NCI-H2081 treated with DMSO at 0.1 percent for 48 hours (cell line): ENCODE measurements at places on chromosomes 2 and 18.

DNA sequence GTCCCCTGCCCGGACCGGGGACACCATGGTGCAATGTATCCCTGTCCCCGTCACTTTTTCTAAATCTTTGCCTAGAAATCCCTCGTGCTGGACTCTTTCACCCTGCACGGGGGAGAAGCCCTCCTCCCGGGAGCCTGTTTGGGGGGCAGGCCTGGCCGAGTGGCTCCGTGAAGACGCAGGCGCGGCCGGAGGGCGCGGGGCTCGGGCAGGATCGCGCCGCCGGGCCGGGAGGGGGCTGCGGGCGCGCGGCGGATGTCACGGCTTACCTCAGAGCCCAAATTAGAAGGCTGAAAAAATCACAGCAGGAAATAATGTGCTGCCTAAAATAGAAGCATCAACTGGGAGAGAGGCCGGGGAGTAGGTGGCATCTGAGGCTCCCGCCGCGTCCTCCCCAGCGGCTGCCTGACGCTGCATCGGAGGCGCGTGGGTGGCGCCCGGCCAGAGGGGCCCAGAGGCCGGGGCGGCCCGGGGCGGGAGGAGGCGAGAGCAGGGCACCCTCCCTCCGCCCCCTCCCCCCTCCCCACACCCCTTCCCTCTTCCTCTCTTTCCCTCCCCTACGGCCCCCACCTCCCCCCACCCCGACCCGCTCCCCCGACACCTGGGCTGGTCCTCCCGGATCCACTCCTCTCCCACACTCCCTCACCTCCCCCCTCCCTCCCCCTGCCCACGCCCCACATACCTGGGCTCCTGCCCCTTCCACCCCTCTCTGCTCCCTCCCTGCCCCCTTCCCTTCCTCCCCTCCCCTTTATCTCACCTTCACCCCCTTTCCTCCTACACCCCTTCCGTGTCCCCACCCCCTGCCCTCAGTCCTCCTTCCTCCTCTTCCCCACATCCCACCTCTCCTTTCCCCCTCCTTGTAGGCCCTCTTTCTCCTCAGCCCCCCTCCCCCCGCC is 51.9 kb downstream of the SLC4A1AP start:
- DNase-seq: no peak

DNA sequence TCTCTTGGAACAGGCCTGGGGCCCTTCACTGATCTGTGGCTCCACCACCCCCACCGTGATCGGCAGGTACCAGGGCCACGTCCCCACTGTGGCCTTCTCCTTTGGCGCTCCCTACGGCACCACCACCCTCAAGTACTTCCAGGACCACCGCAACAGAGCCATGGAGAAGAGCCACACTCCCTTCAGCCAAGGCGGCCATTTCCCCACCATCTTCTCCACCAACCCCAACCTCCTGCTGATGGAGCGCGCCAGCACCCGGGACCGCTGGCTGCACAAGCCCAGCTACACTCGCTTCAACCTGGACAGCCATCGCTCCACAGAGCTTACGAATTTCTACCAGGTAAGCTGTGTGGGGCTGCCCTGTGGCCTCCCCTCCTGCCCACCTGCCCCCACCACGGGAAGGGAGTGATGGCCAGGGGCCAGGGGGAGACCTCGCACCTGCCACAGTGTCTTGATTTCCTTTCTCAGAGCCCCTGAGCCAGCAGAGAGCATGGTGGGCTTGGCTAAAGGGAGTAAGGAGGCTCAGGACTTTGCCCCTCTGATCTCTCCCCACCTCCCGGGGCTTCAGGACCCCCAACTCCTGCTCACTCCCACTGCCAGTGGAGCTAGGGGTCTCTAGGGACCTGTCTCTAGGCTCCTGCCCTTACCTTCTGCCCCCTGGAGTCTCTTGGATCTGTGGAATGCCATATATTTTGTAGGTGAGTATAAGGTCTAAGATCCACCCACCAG is 65.2 kb downstream of the CIB4 start:
- DNase-seq: no peak

GRCh38 chr2:16050261-16050907 is 110.0 kb downstream of the MYCN start:
- DNase-seq: no peak

DNA sequence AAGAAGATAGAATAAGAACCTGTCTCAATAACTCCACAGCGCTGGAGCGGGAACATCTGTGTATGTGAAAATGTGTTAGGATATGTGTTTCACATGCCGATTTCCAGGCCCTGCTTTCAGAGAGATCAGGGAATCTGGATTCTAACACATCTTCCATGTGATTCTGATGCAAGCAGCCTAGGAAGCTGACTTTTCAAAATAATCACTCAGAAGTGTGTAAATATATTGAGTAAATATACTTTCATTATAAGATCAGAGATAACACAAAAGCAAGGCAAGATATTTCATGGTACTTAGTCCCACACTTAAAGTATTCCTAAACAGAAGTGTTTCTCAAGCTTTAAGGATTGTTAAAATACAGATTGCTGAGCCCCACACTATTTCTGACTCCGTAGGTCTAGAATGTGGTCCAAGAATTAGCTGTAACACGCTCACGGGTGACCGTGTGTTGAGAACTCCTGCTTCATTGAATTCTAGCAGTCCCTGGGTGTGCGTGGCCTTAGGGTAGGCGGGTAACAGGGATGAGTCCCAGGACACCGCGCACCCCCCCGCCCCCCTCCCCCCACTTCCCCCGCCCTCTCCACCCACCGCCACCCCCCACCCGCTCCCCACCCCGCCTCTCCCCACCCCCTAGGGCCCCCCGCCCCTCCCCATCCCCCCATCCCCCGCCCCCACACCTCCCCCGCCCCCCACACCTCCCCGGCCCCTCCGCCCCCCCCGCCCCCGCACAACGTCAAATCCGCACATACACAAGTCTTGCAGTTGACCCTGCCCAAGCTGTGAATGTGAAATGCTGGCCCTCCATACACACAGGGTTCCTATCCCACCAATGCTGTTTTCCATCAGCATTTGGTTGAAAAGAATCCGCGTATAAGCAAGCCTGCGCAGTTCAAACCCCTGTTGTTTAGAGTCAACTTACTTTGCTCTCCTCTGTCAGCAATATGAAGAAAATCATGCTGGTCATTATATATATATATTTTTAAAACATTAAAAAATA is 94.2 kb upstream of the SLC39A10 start:
- DNase-seq: no peak

DNA sequence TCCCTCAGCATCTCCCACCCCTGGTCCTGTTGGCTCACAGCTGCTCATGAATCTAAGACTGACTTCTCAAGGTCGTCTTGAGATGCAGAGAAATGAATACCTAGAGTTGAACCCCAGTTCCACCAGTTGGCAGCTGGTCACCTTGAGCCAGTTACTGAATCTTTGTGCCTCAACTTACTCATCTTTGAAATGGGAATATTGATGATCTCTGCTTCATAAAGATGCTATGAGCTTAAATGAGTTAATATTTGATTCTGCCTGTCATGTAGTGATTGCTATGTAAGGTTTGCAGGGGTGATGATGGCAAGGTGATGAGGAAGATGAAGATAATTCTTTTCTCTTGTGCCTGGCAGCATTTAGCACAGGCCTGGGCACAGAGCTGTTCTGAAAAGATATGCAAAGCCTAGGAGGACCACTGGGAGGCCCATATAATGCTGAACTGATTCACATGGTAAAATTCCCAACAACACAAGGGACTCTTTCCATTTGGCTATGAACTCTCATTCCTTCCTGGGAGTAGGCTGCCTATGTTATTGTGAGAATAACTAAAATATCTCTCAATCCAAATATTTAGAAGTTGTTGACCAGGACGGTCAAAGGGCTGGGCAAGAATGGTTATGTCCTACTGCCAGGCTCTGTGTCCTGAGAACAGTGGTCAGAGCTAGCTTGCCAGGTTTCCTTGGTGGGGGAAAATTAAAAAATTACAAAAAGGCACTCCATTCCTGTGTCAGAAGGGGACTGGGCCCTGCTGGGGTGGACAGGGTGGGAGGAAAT is 70.9 kb downstream of the APOB start:
- DNase-seq: no peak

- DNase-seq: no peak
These were observed 55.3 kb upstream of the CSRNP3 start for GRCh38 chr2:165414187-165414586.

GRCh38 chr2:2788076-2788475 is 457.0 kb upstream of the MYT1L start:
- no peak for DNase-seq

- DNase-seq: no peak
These were observed 8.0 kb upstream of the SESTD1 start for GRCh38 chr2:179272406-179273192.

DNA sequence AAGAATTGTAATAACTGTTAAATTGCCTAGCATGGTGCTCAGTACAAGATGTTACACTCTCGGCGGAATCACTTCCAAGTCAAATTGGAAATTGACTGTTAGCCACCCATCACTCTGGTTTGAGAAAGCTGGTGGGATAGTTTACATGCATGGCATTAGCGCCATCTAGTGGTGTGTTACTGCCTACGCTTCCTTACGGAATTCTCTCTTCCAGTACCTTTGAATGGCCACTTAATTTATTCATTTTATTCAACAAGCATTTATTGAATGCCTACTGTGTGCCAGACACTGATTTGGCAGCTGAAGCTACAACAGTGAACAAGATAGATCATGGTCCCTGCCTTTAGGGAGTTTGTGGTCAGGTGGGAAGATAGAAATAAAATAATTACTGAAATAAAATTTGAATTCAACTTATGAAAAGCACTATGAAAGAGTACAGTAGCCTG is 171.2 kb downstream of the TMEM247 start:
- DNase-seq: peak; percentile 57

- DNase-seq: no peak
These were observed 51.2 kb downstream of the CYRIA start for GRCh38 chr2:16614314-16614860.

DNA sequence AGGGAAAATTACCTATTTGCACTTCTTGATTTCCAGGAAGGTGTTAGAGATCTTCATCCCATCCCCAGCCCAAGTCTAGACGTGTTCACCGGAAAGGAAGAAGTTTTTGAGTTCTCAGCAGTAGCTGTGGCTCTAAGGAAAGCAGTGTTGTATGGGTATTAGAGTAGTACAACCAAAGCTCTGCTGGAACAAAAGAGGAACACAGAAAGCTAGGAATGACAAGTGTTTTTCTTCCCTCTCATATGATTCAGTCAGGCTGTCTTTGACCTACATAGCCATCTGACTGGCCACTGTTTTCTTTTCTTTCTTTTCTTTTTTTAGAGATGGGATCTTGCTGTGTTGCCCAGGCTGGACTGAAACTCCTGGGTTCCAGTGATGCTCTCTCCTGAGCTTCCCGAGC is 82.7 kb upstream of the SLC39A10 start:
- DNase-seq: no peak

DNA sequence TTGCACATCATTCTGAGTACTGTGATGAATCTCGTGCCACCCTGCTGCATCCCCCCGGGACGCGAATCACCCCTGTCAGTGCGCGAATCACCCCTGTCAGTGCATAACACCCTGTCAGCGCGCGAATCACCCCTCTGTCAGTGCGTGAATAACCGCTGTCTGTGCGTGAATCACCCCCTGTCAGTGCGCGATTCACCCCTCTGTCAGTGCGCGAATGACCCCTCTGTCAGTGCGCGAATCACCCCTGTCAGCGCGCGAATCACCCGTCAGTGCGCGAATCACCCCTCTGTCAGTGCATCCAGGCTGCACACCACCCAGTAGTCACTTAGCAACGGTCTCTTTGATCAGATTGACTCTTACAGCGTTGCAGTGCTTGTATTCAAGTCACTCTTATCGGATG is 134.4 kb upstream of the TPO start:
- no peak for DNase-seq

DNA sequence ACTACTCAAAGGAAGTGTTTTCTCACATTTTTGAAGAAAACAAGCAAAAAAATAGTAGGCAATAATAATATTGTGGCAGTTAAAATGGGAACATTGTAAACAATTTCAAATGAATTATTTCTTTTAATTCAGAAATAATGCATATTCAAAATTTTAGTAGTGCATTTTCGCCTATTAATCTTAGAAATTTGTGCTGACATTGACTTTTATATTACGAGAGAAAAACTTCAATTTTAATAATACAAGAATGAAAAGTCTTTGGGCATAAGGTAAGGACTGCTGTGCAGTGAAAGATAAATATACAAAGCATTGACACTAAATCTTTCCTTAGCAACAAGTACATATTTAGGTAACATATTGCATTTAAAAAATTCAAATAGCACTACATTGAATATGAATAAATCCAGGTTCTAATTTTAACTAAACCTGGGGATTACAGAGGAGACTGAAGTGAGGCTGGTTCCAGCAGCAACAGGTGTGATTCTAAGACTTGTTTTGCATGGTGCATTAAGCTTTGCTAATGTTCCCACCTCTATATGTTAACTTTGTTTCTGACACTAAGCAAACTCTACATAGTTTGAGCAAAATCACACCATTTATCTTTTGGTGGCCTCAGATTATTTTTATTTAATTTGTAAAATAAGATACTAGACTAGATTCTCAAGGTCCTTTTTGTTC is 40.5 kb downstream of the CALCRL start:
- no peak for DNase-seq

DNA sequence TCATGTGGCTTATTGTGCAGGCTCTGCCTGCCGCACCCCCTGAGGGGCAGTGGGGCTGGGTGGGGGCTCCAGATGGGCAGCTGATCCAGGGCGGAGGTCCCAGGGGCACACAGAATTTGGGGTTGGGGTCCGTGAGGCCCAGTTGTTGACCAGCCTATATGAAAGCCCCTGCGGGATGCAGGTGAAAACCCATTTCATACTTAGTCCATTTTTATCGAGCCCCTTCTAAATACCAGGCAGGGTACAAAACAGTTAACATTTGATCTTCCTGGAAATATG is 30.6 kb downstream of the MYO7B start:
- DNase-seq: no peak
